Activated CD4-positive, alpha-beta T cell treated with anti-CD3 and anti-CD28 coated beads, Interleukin-2, amount 10 ng/mL, durations not matched to agents 7 days and 5 days (primary cell): ENCODE measurements at places on chromosomes 4 and X. TPM values are rescaled to one million over a fixed set of nuclear protein-coding genes. Genes with fewer than 3 reads are reported as not detected.

TRIM75 gene
- total RNA-seq: not detected

GASK1B gene
- not detected for total RNA-seq

XKRX gene
- total RNA-seq: 0.08 TPM

RBMXL3 gene
- not detected for total RNA-seq

AP1AR gene
- total RNA-seq: 10.0 TPM

VSIG4 gene
- total RNA-seq: not detected

GYPA gene
- total RNA-seq: not detected

RAB40A gene
- 0.12 TPM for total RNA-seq

CFAP97 gene
- 44.3 TPM for total RNA-seq

TKTL2 gene
- not detected for total RNA-seq
